SK-N-MC (cell line): ENCODE measurements at places on chromosomes 16 and 17.

DNA sequence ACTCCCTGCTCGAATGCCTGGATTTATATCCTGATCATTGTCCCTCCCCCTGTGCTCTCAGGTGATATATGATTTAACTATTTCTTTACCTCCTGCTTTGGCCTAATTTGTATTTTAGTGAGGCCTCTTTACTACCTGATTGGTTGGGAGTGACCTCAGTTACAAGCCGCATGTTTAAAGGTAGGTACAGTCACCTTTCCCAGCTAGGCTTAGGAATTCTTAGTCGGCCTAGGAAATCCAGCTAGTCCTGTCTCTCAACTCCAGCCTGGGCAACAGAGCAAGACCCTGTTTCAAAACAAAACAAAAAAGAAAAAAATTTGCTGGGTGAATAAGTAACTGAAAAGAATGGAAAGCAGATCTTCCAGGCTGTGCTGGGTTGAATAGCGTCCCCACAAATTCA lies 26.8 kb upstream of the ST6GALNAC2 start:
- DNase-seq, result no peak

DNA sequence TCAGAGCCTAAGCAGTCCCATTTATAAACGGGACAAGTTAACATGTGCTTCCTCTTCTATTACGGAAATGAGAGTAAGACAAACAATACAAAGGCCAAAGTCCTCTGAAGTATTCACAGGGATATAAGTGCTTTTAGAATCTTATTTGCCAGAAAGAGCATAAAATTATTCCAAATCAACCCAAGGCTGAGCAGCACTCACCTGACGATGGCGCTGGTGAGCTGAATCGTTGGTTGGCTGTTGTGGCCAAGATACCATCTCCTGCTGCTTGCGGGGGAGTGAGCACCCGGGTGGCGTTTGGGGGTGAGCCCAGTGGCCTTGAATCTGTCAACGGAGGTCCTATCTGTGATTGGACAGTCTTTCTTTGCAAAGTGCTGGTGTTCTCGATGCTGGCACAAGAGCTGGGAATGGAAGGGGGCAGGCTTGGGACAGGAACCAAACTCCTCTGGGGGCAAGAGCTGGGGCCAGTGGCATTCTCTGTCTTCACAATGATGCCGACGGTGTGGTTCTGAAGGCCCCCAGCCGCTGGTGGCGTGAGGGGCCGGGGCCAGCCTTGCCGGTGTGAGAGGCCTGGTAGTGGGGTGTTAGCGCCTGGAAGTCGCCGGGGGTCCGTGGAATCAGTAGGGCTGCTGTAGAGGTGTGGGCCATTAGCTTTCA lies 9.5 kb upstream of the DHRS13 start:
- DNase-seq, result no peak

DNA sequence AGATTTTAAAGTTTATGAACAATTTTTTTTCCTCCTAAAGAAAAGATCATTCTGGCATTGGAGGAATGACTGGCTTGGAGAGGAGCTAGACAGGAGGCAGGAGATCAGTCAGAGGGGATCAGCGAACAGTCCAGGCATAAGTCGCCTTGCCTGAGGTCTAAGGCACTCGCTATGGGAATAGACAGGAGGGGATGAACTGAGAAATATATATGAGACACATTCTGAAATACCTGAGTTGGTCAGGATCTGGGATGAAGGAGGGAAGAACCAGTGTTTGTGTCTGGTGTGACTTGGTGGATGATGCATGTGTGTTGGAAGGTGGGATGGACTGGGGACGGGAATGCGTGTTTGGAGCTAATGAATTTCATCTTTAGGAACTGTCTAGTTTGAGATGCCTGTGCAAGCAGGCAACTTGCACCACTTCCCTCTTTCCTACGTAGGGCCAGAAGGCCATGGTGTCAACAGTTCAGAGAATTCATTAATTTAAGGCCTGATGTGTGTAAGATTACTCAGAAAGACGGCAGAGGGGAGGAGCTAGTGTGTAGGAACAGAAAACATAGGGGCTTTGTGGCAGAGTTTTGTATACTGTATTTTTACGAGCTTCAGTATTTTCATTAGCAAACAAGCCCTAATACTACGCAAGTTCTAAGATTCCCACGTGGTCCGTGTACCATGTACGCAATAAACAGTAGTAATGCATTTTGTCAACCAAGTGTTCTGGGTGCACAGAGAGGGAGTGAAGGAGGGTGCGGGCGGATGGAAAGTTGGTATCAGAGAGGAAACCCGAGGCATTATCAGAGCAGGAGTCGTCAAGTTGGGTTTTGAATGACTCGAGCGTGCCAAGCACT lies 825 bp downstream of the HEATR6 start:
- DNase-seq, result no peak

DNA sequence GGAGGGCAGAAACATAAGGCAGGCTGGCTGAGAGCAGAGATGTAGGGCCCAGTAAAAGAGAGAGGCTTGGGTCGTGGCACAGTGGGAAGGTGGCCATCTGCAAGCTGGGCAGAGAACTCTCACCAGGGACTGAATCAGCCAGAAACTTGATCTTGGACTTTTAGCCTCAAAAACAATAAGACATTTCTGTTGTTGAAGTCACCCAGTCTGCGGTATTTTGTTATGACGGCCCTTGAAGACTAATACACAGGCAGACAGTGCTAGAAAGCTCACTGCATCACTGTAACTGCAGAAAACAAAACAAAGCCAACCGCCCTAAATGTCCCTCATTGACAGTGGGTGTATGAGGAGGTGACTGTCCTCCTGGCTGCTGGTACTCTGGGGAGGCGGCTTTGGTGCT lies 3.9 kb upstream of the JPH3 start:
- no peak for DNase-seq

- no peak for DNase-seq
These were observed 108.7 kb downstream of the ZFHX3 start for GRCh38 chr16:72939247-72939646.

DNA sequence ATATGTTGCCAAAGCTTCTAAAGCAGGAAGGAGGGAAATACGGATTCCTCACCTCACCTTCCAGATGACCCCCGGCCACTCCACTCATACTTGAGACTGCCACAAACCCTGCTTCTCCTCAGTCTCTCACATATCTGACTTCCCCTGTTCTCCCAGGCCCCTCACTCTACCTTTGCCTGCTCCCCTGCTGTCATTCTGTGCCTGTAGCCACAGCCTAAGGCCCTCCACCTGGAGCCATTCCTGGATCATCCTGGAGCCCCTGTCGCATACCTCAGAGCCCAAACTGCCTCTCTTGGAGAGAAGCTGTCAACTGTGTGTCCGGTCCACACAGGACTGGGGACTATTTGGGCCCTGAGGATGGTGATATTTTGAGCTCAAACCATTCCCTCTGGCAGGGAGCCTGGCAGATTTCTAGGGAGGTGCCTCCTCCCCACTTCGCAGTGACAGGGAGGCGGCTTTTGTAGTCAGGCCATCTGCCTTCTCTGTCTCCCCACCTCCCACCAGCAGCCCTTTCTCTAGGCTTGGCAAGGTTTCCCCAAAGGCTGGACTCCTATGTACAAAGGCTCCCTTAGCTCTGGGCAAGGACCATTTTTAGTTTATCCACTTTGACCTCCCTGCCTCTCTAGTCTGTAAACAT lies 2.3 kb upstream of the MED24 start:
- DNase-seq, result no peak

DNA sequence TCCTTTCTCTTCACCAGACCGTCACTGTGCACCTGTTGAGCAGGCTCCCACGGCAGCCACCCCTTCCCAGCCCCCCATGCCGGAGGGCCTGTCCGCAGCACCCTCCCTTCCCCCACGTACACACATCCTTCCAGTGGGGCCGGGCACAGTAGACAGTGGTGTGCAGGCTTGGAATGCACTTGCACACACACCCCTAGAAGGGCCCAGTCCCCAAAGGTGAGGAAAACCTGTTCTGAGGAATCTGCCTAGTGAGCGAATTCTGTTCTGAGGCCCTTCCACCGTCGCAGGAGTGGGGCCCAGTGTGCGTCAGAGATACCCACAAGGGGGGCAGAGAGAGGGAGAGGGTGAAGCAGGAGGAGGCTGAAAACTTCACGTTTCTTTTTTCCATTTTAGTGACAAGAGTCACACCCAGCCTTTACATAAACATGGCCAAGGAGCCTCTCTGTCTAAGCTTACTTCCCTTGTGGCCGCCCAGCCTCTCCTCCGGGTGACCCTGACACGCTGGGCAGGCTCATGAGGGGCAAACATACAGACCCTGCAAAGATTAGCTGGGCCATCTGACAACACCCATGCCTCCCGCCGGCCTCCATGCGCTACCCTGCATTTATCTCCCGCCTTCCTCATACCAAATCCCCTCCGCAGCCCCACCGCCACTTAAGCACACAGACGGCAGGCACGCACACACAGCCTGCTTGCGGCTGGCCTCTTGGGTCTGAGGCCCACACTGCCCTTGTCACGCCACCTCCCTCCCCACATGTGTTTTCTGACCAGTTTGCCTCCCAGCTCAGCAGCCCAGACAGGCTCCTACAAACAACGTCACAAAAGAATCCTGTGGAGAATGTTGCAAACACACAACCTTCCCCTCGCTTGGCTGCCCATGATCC lies 1.8 kb downstream of the ZBTB4 start:
- DNase-seq, result no peak

DNA sequence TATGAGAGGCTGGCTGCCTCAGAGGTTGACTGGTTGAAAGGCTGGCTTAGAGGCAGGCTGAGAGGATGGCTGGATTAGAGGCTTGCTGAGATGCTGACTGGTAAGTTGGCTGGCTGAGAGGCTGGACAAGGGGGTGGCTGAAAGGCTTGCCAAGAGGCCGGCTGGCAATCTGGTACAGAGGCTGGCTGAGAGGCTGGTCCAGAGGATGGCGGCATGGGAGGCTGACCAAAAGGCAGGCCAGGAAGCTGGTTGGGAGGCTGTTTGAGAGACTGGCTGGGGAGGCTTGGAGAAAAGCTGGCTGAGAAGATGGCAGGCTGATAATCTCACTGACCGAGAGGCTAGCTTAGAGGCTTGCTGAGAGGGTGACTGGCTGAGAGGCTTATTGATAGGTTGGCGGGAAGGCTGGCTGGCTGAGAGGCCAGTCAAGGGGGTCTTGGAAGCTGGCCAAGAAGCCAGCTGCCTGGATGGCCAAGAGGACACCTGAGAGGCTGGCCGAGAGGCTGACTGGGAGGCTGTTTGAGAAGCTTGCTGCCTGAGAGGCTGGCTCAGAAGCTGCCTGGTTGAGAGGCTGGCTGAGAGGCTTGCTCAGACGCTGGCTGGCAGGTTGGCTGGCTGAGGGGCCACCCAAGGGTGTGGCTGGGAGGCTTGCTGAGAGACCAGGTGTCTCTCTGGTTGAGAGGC lies 34.2 kb upstream of the ACSM2B start:
- no peak for DNase-seq

DNA sequence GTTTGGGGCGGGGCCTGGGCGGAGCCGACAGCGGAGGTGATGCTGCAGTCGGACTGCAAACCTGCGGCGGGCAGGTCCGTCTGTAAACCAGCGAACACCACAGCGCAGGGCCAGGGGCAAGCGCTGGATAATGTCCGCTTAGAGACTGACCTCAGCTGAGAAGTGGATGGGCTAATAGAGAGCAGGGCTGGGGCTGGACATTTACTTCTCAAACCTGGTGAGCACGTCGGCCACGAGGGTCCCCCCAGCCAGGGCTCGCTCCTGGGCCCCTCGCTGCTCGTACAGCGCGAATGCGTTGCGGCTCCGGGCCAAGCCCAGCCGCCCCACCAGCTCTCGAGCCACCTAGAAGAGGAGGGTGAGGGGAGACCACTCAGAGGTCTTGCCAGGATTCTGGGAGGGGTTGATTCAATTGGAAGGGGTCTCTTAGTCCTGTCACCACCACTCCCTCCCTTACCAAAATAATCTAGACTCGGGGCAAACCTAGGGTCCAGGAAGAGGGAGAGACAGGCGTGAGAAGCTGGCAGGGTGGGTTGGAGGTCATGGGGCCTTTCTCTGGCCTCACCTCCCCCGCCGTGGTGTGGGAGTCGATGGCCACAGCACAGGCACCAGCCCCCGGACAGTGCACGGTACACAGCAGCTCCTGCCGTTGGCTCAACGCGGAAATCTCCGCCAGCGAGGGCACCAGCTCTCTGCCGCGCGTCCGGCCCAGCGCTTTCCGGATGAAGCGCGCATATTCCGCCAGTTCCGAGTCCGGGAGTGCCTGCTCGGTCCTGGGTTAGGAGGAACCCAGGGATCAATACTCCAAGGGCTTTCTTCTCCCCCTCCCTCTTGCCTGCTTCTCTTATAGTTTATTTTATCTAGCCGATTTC lies 5.8 kb downstream of the PLEKHH3 start:
- no peak for DNase-seq

- DNase-seq, result no peak
These were observed 10.7 kb downstream of the DNAAF1 start for GRCh38 chr16:84155771-84156170.

- no peak for DNase-seq
These were observed 8.3 kb downstream of the TMEM114 start for GRCh38 chr16:8581831-8582580.

- no peak for DNase-seq
These were observed 76.7 kb downstream of the CHD9 start for GRCh38 chr16:53131363-53132071.

GRCh38 chr16:73255031-73255430 lies 207.1 kb upstream of the ZFHX3 start:
- DNase-seq, result no peak
